SW480 (cell line): ENCODE measurements at places on chromosomes 4 and X.

DNA sequence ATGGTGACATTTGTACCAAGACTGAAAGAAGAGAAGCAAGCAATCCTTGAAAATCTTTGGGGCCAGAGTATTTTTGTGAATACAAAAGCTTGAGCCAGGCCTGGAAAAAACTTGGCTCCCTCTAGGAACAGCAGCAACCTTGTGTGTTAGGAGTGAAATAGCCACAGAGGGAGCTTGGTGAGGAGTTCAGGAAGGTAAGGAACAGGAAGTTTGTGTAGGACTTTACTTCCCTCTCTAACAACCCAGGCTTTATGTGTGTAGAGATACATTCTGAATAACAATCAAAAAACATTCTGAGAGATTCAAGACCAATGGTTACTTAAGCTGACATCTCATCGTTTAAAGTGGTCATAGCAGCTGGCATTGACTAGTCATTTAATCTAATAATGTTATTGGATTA lies 668.5 kb downstream of the PCDH18 start:
- DNase-seq = no peak

GRCh38 chr4:54011201-54011600 lies 53.2 kb downstream of the CHIC2 start:
- DNase-seq = no peak

GRCh38 chr4:141416677-141417363 lies 196.1 kb downstream of the ZNF330 start:
- no peak for DNase-seq

DNA sequence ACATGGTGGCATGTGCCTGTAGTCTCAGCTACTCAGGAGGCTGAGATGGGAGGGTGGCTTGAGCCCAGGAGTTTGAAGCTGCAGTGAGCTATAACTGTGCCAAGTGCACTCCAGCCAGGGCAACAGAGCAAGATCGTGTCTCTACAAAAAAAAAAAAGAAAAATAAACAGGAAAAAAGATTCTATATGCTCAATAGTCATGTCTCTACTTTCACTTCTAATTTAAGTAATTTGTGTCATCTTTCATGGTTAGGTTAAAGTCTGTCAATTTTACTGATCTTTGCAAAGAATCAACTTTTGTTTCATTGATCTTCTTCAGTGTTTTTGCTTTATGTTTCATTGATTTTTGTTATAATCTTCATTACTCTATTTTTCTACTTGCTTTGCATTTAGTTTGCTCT lies 106.2 kb upstream of the MAB21L2 start:
- DNase-seq = no peak
